CD4-positive, CD25-positive, alpha-beta regulatory T cell (primary cell): ENCODE measurements at places on chromosomes 4 and X. TPM values are rescaled to one million over a fixed set of nuclear protein-coding genes. Genes with fewer than 3 reads are reported as not detected.

The FAM133A gene
- polyA plus RNA-seq, result not detected

The IL1RAPL1 gene
- polyA plus RNA-seq, result not detected

The PITX2 gene
- polyA plus RNA-seq, result not detected

The AIFM1 gene
- 29.4 TPM for polyA plus RNA-seq

- DNase-seq, result no peak
Observed at GRCh38 chr4:610411-611261, 14.7 kb upstream of the PDE6B start.

DNA sequence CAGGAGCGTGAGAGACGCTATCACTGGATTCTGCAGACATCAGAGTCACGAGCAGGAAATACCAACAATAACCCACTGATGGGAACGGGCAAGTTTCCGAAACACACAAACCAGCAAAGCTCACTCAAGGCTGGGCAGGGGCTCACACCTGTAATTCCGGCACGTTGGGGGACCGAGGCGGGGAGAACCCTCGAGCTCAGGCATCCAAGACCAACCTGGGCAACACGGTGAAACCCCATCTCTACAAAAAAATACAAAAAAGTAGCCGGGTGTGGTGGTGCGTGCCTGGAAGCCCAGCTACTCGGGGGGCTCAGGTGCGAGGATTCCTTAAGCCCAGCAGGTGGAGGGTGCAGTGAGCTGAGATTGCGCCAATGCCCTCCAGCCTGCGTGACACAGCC is 17.2 kb upstream of the GTPBP6 start:
- no peak for DNase-seq

GRCh38 chr4:164350061-164350460 is 403.9 kb upstream of the SMIM31 start:
- no peak for DNase-seq

GRCh38 chrX:24339911-24340310 is 20.5 kb upstream of the SUPT20HL1 start:
- DNase-seq, result no peak
